ENCODE measurements at places on chromosomes 5 and 9. TPM values are rescaled to one million over a fixed set of nuclear protein-coding genes. Genes with fewer than 3 reads are reported as not detected.

The GMCL2 gene
- total RNA-seq, result not detected

DNA sequence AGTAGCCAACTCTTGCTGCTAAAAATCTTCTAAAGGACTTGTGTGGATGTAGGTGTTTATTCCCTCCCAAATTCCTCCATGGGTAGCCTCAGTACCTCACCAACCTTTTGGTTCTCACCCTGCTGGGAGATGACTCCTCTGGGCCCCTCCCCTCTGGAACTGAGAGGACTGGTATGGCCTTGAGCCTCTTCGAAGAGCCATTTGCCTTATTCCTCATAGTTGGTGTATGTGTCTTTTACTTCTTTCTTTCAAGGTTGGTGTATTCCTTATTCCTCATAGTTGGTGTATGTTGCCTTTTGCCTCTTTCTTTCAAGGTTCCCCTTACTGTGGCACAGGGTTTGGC is 48.3 kb downstream of the GNAQ start:
- no peaks in the 10 kb centered on the region for H3K27me3 ChIP-seq
- peaks cover 26% of the 10 kb centered on the region for H3K4me1 ChIP-seq
- H3K27ac ChIP-seq, result no peak overlapping the region
- H3K36me3 ChIP-seq, result no peaks in the 10 kb centered on the region
- no peak overlapping the region for H3K4me3 ChIP-seq

- peaks cover 20% of the 10 kb centered on the region for H3K4me1 ChIP-seq
- DNase-seq, result no peak
- H3K27ac ChIP-seq, result peak overlapping the region; percentile 87
- H3K4me3 ChIP-seq, result no peak overlapping the region
- H3K27me3 ChIP-seq, result no peaks in the 10 kb centered on the region
Measured at GRCh38 chr9:114552706-114553105, 34.9 kb upstream of the ATP6V1G1 start.

- no peaks in the 10 kb centered on the region for H3K4me1 ChIP-seq
- no peak overlapping the region for H3K27ac ChIP-seq
- DNase-seq, result no peak
Measured at GRCh38 chr5:55914971-55915370, 63.8 kb downstream of the IL31RA start.

GRCh38 chr5:40988746-40989510 is 79.6 kb downstream of the C7 start:
- H3K4me1 ChIP-seq, result peaks cover 12% of the 10 kb centered on the region
- H3K27me3 ChIP-seq, result no peaks in the 10 kb centered on the region
- H3K36me3 ChIP-seq, result no peaks in the 10 kb centered on the region
- no peak for DNase-seq

DNA sequence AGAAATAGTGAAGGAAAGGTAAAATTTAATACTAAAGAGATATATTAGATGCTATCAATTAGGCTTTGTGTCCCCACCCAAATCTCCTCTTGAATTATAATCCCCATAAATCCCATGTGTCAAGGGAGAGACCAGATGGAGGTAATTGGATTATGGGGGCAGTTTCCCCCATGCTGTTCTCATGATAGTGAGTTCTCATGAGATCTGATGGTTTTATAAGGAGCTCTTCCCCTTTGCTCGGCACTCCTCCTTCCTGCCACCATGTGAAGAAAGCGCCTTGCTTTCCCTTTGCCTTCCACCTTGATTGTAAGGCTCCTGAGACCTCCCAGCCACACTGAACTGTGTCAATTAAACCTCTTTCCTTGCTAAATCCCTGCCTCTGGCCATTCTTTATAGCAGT is 697.0 kb upstream of the RGMB start:
- H3K4me1 ChIP-seq, result no peaks in the 10 kb centered on the region
- H3K27me3 ChIP-seq, result no peaks in the 10 kb centered on the region
- H3K36me3 ChIP-seq, result no peaks in the 10 kb centered on the region
- H3K4me3 ChIP-seq, result no peak overlapping the region
- DNase-seq, result no peak

- DNase-seq, result no peak
- H3K27ac ChIP-seq, result no peak overlapping the region
- H3K36me3 ChIP-seq, result no peaks in the 10 kb centered on the region
- H3K4me3 ChIP-seq, result no peak overlapping the region
- H3K27me3 ChIP-seq, result no peaks in the 10 kb centered on the region
Measured at GRCh38 chr5:122929001-122929400, 83.6 kb downstream of the SNX24 start.

- DNase-seq, result no peak
- peaks cover 16% of the 10 kb centered on the region for H3K36me3 ChIP-seq
- H3K27me3 ChIP-seq, result no peaks in the 10 kb centered on the region
- no peak overlapping the region for H3K4me3 ChIP-seq
- H3K27ac ChIP-seq, result no peak overlapping the region
Measured at GRCh38 chr5:43469671-43470391, 13.8 kb downstream of the TMEM267 start.

DNA sequence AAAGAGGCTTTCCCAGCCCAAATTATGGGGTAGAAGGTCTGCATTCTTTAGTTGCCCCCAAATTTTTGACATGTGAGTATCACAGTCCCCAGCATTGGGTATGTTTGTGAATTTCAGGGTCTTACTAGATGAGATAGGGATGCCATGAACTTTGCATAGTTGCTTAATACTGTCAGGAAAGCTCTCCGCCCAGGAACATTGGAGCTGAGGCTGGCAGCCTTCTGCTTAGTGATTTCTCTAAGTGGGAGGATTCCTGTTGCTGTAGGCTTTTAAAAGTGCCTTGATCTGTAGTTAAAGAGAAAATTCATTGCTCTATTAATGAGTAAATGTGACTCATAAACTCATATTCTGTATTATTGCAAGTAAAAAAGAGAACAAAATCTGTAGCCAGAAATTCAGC is 206.9 kb downstream of the CAVIN4 start:
- H3K36me3 ChIP-seq, result no peaks in the 10 kb centered on the region
- H3K4me1 ChIP-seq, result no peaks in the 10 kb centered on the region

The BHMT2 gene
- total RNA-seq, result 12.1 TPM

DNA sequence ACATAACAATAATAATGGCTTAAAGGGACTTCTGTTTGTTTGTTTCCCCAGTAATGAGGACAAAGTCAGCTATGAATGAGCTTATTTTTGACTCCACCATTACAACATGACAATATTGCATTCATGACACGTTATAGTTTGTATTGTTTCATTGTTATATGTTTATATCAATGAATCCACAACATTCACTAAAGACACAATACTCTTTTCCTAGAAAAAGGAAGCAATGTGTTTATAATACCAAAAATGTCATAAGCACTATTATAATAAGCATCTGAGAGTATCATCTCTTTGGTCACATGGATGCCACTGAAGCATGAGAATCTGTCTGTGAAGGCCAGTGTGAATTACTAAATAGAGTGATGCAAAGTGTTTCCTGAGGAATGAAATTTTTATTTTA is 1026.9 kb upstream of the C9orf72 start:
- no peak for DNase-seq
- no peak overlapping the region for H3K4me3 ChIP-seq
- H3K27me3 ChIP-seq, result no peaks in the 10 kb centered on the region
- no peak overlapping the region for H3K27ac ChIP-seq

DNA sequence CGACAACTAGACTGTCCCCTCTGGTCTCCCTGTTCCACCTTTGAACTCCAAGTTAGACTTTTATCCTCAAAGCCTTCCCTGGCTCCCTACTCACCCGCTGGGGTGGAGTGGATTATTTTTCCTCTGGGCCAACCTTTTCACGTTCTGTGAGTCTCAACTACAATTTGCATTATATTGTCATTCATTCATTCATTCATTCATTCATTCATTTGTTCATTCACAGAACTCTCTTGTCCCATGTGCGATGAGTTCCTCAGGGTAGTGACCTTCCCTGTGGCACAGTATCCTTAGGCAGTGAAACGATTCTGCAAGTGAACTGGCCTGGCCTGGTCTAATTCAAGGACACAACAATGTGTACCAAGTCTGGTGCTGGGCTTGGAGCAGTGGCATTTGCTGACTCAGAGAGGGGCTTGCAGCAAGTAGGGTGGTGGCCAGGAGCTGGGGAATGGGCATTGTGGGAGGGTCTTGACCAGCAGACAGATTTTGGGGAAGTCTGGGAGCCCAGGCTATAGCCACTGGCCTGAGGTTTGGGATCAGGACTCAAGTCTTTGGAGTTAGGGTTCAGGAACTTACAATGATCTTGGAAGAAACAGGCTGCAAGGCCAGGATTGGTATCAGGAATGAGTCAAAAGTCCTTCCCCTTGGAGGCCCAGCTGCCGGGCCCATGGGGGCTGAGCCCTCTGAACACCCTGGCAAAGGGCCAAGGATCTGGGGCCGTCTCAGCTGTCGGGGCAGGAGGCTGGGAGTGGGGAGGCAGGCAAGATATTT is 37.2 kb upstream of the COL15A1 start:
- no peaks in the 10 kb centered on the region for H3K27me3 ChIP-seq
- no peak overlapping the region for H3K4me3 ChIP-seq
- no peaks in the 10 kb centered on the region for H3K36me3 ChIP-seq

DNA sequence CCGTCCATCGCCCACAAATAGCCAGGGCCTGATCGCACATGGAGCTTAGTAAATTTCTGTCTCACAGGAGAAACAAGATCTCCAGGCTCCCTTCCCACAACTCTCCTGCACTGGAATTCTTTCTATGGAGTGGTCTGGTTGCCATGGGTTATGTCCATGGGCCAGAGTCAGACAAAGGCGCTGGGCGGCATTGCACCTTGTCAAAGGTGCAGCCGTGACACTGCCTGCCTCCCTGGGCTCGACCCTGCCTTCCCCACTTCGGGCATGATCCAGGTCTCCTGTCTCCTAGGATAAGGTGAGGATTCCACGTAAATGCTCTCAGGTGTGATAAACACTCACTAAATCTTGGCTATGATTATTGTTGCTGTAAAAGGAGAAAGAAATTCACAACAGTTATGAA is 130.0 kb downstream of the ADAMTS16 start:
- H3K27ac ChIP-seq, result no peak overlapping the region
- peaks cover 3% of the 10 kb centered on the region for H3K4me1 ChIP-seq
- H3K4me3 ChIP-seq, result no peak overlapping the region
- DNase-seq, result no peak
- H3K27me3 ChIP-seq, result no peaks in the 10 kb centered on the region
- H3K36me3 ChIP-seq, result no peaks in the 10 kb centered on the region

- no peak overlapping the region for H3K4me3 ChIP-seq
- H3K27me3 ChIP-seq, result no peaks in the 10 kb centered on the region
- H3K4me1 ChIP-seq, result peaks cover 65% of the 10 kb centered on the region
- H3K36me3 ChIP-seq, result peaks cover 5% of the 10 kb centered on the region
- no peak for DNase-seq
Measured at GRCh38 chr5:154194345-154195329, 4.1 kb downstream of the GALNT10 start.

The GLRA1 gene
- not detected for total RNA-seq

The IFNA2 gene
- not detected for total RNA-seq

DNA sequence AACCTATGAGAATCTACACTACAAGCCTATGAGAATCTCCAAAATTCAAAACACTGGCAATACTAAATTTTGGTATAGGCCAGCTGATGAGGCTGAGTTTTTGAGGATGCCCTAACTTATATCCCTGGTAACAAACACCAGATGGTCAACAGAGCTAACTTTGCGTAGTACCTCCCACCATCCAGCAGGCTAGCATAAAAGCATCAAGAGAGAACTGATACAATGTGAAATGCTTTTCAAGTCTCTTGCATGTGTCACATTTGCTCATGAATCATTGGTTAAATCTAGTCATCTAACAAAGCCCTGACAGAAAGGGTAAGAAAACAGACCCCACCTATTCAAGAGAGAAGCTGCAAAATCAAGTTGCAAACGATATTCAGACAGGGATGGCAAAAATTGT is 1609.7 kb upstream of the CDH9 start:
- DNase-seq, result no peak
- no peak overlapping the region for H3K4me3 ChIP-seq
- H3K27me3 ChIP-seq, result no peaks in the 10 kb centered on the region
- H3K36me3 ChIP-seq, result no peaks in the 10 kb centered on the region
- no peak overlapping the region for H3K27ac ChIP-seq
- H3K4me1 ChIP-seq, result no peaks in the 10 kb centered on the region

The C9 gene
- total RNA-seq, result 0.36 TPM

GRCh38 chr5:138610415-138610917 is 35.3 kb upstream of the HSPA9 start:
- H3K4me1 ChIP-seq, result peaks cover 7% of the 10 kb centered on the region
- H3K27ac ChIP-seq, result no peak overlapping the region

DNA sequence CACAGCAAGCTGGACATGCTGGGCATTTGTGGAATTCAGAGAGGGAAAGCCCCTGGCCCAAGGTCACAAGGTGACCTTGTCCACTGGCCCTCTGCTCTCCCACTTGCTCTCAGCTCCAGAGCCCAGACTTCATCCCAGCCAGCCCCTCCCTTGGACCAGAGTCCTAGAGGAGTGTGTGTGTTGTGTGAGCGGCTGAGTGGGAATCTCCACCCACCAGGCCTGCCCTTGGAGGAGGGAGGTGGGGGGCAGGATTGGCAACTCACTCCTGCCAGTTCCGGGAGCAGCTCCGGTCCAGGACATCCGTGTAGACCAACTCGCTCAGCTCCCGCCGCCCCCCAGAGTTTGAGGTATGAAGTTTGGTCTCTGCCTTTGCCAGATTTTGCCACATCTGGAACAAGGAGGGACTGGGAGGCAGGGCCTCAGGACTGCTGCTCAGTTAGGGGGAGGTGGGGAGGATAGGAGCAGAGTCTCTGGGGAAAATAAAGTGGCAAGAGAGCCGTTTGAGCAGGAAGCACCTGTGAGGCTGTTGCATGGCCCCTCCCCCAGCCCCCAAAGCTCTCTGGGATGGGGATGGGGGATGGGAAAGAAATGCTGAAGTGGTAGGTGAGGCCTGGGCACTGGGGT is 1.4 kb downstream of the MZB1 start:
- no peak overlapping the region for H3K27ac ChIP-seq
- peak overlapping the region; percentile 30 for H3K4me3 ChIP-seq
- H3K36me3 ChIP-seq, result no peaks in the 10 kb centered on the region
- H3K27me3 ChIP-seq, result peaks cover 3% of the 10 kb centered on the region

DNA sequence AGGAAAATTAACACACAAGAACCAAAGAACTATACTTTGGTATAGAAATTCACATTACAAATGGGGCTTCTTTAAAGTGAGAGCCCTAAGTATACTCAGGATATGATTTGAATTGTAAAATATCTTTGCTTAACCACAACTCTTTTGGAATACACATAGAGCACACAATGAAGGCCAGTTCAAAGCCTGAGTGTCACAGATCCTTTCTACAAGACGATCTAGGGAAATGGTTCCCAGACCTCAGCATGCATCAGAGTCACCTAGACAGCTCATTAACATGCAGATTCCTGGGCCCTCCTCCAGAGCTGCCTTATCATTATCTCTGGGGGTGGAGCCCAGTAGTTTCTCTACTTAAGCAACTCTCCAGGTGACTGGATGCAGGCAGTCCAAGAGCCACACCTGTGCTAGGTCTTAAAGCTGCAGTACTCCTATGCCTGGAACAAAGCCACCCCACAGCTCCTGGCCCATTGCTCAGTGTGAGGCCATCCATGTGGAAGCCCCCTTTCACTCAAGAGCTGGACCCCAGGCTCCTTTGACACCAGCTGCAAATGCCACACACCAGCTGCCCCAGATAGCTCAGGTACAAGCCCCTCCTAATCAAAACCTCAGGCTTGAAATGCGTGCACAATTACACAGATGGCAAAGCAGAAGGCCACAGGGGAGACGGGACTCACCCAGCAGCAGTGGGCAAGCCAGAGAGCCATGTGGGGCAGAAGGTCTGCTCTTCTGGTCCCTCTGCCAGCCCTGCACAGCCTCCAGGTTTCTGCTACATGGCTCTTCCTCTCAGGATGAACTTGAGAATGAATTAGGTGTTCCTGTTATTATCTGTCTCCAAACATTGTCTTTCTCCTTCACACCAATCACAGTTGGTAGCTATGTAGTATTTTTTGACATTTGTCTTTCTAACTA is 106.1 kb downstream of the SH3TC2 start:
- H3K36me3 ChIP-seq, result no peaks in the 10 kb centered on the region
- no peak overlapping the region for H3K4me3 ChIP-seq
- no peaks in the 10 kb centered on the region for H3K27me3 ChIP-seq
- peaks cover 22% of the 10 kb centered on the region for H3K4me1 ChIP-seq

All from osteoblast (primary cell).